ENCODE measurements at places on chromosomes 2 and 18.

DNA sequence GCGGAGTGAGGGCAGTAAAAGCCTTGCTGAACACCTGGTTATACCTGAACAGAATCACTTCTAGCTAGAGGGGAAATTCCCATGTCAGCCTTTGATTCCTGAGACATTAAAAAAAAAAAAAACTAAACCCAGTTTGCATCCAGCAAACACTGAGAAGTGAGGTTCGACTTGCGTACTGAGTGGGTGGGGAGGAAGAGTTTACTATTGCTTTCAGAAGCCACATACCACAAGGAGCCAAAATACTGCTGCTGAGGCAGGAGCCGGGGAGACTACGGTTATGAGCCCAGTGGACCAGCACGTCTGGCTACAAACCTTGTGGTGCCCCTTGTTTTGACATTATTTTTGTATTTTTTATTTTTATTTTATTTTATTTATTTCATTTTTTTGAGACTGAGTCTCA is 2.7 kb downstream of the COLEC11 start:
- DNase-seq: no peak

- DNase-seq: peak; percentile 13
These were observed 136.2 kb downstream of the WDSUB1 start for GRCh38 chr2:159150280-159150746.

GRCh38 chr2:239329972-239330572 is 70.7 kb downstream of the HDAC4 start:
- DNase-seq: no peak

- DNase-seq: no peak
These were observed 138.0 kb downstream of the HAUS1 start for GRCh38 chr18:46242183-46242582.

DNA sequence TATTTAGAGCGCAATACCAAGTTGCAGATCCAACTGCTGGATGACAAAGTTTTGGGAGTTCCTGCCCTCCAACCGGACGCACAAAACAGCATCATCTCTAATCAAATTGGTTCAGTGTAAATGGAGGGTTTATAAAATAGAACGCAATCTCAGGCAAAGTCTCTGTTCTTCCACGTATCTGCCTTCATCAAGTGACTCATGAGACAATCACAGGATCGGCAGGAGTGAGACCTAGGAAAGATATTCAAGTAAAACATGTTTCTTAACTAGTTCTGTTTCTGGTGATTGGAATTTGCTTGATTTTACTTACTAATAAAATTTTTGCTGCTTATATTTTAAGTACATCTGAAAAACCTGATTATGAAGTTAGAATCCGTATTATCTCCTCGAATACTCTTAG is 7.6 kb downstream of the FZD5 start:
- DNase-seq: no peak

DNA sequence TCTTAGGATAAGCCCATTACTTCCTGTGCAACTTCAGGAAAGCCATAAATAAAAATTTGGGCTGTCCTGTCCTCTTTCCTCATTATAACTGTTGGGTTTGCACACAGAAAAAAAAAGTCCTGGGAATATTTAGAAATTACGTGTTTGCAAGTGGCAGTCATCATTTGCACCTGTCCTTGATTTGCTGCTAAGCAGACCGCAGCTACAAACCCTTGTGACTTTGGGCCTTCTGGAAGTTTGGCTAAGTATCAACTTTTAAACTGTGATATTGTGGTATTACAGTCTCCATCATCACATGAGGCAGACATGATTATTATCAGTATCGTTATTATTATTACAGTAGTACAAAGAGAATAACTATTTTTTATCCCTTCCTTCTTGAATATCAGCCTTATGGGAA is 260.7 kb upstream of the SESTD1 start:
- no peak for DNase-seq

- no peak for DNase-seq
These were observed 63.5 kb downstream of the COL5A2 start for GRCh38 chr2:189116087-189116486.

- DNase-seq: peak; percentile 25
These were observed 15.3 kb upstream of the LOXHD1 start for GRCh38 chr18:46672062-46672970.

GRCh38 chr2:220033546-220033945 is 406.1 kb downstream of the SLC4A3 start:
- DNase-seq: peak; percentile 65

DNA sequence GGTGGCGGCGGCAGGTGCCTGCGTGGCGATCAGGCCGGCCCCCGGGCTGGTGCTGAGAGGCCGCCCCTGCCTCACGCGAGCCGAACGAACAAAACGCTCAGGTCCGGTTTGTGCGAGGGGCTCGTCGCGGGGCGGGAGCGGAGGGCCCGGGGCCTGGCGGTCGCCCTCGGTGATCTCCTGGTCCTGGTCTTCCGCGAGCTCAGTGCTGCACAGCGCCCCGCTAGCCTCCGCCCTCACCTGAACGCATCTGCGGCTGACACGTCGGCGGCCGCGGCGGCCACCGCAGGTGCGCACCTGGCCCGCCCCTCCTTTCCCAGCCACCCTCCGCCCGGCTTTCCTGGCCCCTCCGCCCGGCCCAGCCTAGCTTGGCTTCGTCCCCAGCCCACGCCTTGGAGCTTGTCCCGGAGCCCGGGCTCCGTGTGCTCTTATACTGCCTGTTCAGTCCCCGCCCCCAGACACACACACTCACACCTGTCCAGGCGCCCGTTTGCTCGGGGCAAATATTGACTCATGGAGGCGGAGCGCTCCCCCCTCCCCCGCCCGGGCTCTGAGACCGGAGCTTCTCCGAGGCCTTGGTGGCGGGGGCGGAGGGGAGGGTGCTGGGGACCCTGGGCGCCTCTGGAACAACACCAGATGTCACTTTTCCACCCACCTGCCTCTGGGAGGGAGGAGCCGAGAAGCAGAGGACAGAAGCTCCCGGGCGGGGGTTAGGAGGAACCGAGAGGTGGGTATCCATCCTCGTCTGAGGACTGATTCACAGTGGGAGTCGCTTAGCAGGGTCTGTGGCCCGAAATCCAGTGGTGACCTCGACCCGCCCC is 8.6 kb upstream of the CRYBA2 start:
- DNase-seq: no peak

GRCh38 chr2:68537809-68538208 is 70.4 kb downstream of the APLF start:
- peak; percentile 26 for DNase-seq

DNA sequence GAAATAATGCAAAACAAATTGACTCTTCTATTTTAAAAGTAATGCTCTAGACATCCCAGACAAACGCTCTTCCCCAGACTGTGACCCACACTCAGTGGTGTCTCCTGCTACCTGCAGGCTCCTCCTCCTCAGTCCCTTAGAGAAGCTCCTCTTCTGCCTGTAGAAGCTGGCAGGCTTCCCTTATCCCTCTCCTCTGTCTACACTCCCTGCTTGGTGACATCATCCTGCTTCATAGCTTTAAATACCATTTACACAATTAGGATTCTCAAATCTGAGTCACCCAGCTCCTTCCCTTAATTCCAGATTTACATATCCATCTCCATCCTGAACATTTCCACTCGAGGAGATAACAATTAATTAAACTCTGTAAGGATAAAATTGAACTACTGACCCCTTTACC is 167.9 kb downstream of the FBXO15 start:
- DNase-seq: peak; percentile 83

DNA sequence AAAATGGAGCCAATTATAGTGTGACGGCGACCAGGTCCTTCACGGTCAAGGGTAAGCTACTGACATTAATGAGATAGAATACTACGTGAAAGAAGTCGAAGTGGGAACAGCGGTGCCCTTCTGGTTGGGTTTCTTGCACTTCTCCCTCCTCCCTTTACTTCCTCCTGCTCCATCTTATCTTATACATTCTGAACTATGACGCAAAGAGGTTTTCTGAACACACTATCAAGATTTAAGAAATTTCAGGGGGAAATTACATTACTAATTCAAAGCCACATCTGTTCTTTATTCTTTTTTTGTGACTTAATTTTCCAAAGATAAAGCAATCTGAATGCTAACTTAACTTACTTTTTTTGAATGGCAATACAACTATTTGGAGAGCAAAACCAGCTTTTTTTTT is 14.8 kb upstream of the IL18R1 start:
- no peak for DNase-seq

DNA sequence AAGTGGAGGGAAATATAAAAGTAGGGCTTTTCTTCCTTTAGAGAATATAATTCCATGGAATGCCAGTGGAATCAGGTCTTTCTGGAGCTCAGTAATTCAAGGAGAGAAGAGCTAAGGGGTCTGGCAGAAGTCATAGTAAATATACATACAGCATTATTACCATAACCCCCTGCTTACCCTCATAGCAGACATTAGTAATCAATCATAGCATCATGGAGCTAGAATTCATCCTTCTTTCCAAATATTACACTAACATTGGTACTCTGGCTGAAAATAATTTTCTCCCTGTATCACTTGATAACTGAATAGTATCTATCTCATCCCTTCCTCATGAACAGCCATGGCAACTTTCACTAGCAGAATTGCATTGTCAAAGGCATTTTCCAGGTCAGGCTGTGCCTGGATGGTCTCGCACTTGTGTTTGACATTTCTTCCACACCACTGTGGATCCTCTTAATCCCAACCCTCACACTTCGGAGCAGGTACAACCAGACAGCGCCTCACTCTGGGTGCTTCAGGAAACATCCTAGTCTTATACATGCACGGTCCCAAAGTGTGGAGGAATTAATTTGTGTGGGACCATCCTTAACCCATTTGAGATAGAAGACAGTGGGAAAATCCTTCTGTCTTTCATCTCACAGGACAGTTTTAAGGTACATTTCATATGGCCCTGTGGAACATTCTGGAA is 84.2 kb upstream of the SEC11C start:
- DNase-seq: no peak

- peak; percentile 69 for DNase-seq
These were observed 58.4 kb upstream of the EML4 start for GRCh38 chr2:42110641-42111322.

DNA sequence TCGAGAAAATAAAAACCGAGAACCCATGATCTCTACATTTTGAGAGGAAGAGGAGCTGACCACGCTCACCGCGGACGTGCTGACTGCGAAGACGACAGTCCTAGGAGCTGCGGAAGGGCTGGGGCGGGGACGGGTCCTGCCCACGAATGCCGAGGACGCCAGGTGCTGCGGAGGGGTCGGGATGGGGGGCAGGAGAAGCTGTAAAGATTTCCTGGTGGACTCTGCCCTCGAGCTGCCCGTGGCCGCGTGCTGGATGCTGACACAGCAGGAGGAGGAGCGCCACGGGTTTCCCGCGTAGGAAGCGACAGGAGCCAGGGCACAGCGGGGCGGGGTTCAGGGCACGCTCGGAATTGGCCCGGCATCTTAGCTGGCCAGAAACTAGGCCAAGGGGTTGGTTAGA is 22.2 kb downstream of the ZSCAN30 start:
- DNase-seq: no peak

DNA sequence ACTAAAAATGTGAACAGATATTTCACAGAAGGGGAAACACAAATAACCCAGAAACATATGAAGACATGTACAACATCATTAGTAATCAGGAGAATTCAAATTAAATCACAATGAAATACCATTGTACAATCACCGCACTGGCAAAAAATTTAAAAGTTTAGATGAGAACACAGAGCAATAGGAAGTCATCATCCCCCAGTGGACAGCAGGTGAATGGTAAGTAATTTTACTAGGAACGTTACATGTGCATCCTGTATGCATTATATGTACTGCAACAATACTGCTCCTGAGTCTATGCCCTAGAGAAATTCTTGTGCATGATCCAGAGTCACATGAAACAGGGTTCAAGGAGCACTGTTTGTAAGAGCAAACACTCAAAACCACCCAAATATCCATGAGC is 713.8 kb downstream of the NRXN1 start:
- DNase-seq: no peak

GRCh38 chr2:53021292-53021691 is 746.3 kb upstream of the CHAC2 start:
- peak; percentile 63 for DNase-seq

GRCh38 chr2:235414422-235414821 is 79.4 kb upstream of the AGAP1 start:
- DNase-seq: no peak

DNA sequence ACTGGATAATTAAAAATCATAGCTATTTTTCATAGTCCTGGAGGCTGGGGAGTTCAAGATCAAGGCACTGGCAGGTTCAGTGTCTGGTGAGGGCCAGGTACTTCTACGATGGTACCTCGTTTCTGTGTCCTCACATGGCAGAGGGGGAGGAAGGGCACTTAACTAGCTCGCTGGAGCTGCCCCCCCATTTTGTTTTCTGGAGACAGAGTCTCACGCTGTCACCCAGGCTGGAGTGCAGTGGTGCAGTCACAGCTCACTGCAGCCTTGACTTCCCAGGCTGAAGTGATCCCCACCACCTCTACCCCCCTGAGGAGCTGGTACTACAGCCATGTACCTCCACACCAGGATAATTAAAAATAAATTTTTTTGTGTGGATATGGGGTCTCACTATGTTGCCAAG is 40.3 kb downstream of the ASB1 start:
- DNase-seq: no peak

DNA sequence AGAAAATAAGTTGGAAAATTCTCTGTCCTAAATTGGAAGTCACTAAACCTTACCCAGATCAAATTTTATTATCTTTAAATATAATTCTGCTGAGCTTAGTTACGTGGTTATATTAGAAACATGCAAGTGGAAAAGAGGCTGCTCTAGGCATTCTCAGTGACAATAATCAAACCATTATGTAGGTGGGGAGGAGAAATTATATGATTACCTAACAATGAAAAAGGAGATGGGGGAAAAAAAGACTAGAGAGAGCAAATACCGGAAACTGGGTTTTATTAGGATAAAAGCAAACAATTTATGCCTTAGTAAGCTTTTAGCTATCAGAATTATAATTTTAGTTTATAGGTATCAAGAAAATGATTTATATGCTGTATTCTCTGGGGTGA is 53.2 kb downstream of the PHLPP1 start:
- DNase-seq: no peak

GRCh38 chr18:24368749-24369148 is 28.9 kb downstream of the OSBPL1A start:
- no peak for DNase-seq

DNA sequence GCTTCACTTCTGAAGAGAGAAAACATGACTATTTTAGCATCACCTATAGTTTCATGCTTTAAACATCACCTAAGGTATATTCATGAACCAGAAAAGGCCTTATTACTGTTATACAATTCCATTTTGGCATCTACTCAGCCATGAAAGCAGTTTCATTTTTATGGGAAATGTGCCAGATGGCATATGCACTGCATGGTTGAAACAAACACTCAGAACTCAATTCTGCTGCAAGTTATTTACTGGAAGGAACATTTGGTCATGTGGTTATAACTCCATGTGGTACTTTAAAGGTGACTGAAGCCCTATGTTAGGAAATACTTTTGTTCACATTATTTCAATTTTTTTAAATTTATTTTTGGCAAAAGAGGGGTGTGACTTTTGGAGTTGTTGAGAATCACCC is 287.5 kb upstream of the CRIM1 start:
- no peak for DNase-seq

DNA sequence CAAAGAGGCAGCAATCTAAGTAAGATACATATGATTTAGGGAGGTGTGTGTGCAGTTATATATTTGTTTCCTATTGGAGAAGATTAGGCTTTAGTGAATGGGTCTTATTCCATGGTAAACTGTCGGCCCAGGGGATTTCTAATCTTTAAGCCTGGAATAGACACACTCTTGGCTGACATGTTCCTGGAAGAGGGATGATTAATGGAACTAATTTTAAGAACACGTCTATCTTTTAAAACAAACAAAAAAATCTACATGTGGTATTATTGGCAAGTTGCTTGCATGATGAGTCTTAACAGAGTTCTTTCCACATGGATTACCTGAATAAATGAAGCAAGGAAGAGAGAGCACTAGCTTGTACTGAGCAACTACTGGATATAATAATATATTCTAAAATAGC is 114.2 kb upstream of the NT5C1B start:
- peak; percentile 7 for DNase-seq

- DNase-seq: no peak
These were observed 26.7 kb downstream of the CIB4 start for GRCh38 chr2:26614216-26615138.

Measured in fibroblast of skin of abdomen (primary cell).